SJSA1 (cell line): ENCODE measurements at places on chromosomes 1 and 21. TPM values are rescaled to one million over a fixed set of nuclear protein-coding genes. Genes with fewer than 3 reads are reported as not detected.

GSTM5 gene
- not detected in 2 replicates for total RNA-seq

NUP133 gene
- 39.0 and 43.8 TPM in 2 replicates for total RNA-seq

SLC19A2 gene
- total RNA-seq = 10.3 and 13.2 TPM in 2 replicates

S100A1 gene
- total RNA-seq = 0.32 TPM in 1 of 2 replicates, not detected in the other

KRTAP20-2 gene
- total RNA-seq = not detected in 2 replicates

TMCC2 gene
- 8.2 and 10.3 TPM in 2 replicates for total RNA-seq

SLC45A1 gene
- 0.44 and 2.5 TPM in 2 replicates for total RNA-seq

NKAIN1 gene
- total RNA-seq = 0.05 TPM in 1 of 2 replicates, not detected in the other

DNA sequence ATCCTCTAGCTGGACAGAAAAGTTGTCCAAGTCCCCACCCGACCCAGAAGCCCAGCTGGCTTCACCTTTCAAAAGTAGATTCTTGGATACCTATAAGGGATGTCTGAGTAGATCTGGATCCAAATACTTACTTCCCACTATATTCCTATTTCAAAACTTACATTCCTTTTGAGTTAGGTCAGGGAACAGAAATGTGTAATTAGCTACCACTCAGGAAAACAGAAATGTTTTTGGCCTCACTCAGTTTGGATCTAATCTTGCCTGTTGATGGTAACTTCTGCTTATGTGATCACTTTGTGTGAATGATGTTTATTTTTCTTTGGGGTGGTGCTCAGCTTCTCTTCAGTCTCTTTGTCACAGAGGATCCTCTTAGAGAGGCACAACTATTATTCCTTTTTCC is 814.4 kb upstream of the RGS18 start:
- H3K4me3 ChIP-seq = no peak overlapping the region
- H3K4me1 ChIP-seq = no peaks in the 10 kb centered on the region
- no peak for DNase-seq
- no peak overlapping the region for H3K27ac ChIP-seq
- no peaks in the 10 kb centered on the region for H3K36me3 ChIP-seq

DNA sequence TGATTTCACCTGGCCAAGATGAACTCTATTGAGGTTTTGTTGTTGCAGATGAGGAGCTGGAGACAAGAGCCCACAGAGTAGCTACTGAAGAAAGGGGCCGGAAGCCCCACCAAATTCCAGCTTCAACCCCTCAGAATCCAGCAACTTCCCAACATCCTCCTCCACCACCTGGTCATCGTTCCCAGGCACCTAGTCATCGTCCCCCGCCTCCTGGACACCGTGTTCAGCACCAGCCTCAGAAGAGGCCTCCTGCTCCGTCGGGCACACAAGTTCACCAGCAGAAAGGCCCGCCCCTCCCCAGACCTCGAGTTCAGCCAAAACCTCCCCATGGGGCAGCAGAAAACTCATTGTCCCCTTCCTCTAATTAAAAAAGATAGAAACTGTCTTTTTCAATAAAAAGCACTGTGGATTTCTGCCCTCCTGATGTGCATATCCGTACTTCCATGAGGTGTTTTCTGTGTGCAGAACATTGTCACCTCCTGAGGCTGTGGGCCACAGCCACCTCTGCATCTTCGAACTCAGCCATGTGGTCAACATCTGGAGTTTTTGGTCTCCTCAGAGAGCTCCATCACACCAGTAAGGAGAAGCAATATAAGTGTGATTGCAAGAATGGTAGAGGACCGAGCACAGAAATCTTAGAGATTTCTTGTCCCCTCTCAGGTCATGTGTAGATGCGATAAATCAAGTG is 14.3 kb downstream of the CD2 start:
- no peaks in the 10 kb centered on the region for H3K4me1 ChIP-seq
- H3K36me3 ChIP-seq = no peaks in the 10 kb centered on the region
- no peak overlapping the region for H3K4me3 ChIP-seq
- no peak for DNase-seq

- no peak for DNase-seq
- H3K27ac ChIP-seq = no peak overlapping the region
- H3K4me3 ChIP-seq = no peak overlapping the region
These were observed 80.8 kb downstream of the KCNJ6 start for GRCh38 chr21:37835481-37835880.

GRCh38 chr1:175758601-175759000 is 15.2 kb upstream of the TNR start:
- no peaks in the 10 kb centered on the region for H3K36me3 ChIP-seq
- no peak overlapping the region for H3K4me3 ChIP-seq
- no peaks in the 10 kb centered on the region for H3K4me1 ChIP-seq
- H3K27ac ChIP-seq = no peak overlapping the region
- 0 out of 2 replicates have a peak, but pooled peaks cover 9% of the 10 kb centered on the region for H3K27me3 ChIP-seq

- DNase-seq = no peak
- H3K27ac ChIP-seq = no peak overlapping the region
- H3K4me1 ChIP-seq = no peaks in the 10 kb centered on the region
- H3K36me3 ChIP-seq = peaks cover 39% of the 10 kb centered on the region
- H3K4me3 ChIP-seq = no peak overlapping the region
These were observed 18.7 kb downstream of the MTF1 start for GRCh38 chr1:37840711-37841110.

DNA sequence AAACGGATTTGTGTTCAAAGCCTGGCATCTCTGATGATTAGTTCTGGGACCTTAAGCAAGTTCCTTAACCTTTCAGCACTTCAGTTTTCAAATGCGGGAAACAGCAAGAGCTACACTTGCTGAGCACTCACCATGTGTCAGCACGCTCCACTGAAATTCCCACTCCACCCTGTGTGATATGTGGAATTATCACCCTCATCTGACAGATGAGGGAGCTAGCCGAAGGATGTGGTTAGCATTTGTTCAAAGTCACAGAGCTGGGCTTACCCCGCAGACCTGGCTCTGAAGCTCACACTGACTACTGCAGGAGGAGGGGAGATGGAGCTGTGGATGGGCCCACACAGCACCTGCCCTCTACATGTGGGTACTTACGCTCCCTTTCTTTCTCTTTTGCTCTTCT is 29.1 kb downstream of the IL12RB2 start:
- DNase-seq = no peak
- no peaks in the 10 kb centered on the region for H3K36me3 ChIP-seq
- H3K4me3 ChIP-seq = no peak overlapping the region
- no peaks in the 10 kb centered on the region; the same call in 1 of the 2 replicates for H3K27me3 ChIP-seq
- H3K4me1 ChIP-seq = no peaks in the 10 kb centered on the region
- no peak overlapping the region for H3K27ac ChIP-seq

- H3K27me3 ChIP-seq = no peaks in the 10 kb centered on the region
- no peak overlapping the region for H3K27ac ChIP-seq
- no peak overlapping the region for H3K4me3 ChIP-seq
- no peak for DNase-seq
- peaks cover 6% of the 10 kb centered on the region for H3K4me1 ChIP-seq
- no peaks in the 10 kb centered on the region for H3K36me3 ChIP-seq
These were observed 2.0 kb downstream of the ALDH4A1 start for GRCh38 chr1:18900303-18900841.

GRCh38 chr1:155981266-155982088 is 3.1 kb upstream of the ARHGEF2 start:
- H3K4me1 ChIP-seq = peaks cover 66% of the 10 kb centered on the region
- no peaks in the 10 kb centered on the region for H3K27me3 ChIP-seq
- DNase-seq = no peak
- 0 out of 2 replicates have a peak overlapping the region, but pooled peaks have one; percentile 71 for H3K27ac ChIP-seq
- H3K4me3 ChIP-seq = no peak overlapping the region

GRCh38 chr1:157195521-157196244 is 57.5 kb upstream of the ETV3 start:
- H3K27ac ChIP-seq = no peak overlapping the region
- H3K4me3 ChIP-seq = no peak overlapping the region
- DNase-seq = peak; percentile 38
- H3K27me3 ChIP-seq = peaks cover 8% of the 10 kb centered on the region
- no peaks in the 10 kb centered on the region for H3K36me3 ChIP-seq
- no peaks in the 10 kb centered on the region; the same call in 1 of the 2 replicates for H3K4me1 ChIP-seq

DNA sequence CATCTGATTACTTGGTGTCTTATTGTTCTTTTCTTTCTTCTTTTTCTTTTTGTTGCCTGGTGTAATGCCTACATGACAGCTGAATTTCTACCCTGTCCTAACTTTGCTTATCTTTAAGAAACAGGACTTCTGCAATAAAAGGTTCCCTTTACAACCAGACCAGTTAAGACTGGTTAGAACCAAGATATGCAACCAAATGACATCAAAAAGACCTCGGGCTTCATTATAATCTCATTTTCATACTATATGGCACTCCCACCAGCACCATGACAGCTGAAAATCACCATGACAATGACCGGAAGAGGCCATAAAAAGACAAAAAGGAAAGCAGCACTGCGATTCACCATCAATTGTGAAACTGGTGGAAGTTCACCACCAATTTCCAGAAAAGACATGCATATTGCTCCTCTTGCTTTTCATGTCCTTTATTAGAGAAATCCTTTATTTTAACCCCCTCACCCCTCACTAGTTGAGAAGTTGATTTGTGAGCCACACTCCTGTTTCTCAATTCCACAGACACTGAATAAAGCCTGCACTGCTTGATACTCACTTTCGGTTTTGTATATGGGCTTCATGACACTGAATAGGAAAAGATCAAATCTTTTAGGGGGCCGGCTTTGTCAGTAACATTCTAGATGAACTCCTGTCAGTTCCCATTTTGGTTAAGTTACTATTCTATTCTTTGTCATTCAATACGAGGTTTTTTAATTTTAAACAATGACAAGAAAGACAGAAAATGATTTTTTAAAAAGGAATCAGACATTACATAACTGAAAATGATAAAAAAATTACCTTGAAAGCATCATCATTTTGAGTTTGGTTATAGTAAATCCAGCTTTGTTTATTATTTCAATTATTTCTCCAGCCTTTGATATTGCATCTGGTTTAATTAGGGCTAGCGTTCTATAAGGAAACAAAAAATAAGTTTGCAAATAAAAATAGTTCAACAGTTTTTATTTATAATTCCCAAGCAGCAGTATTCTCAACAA is 58.1 kb downstream of the NME7 start:
- no peaks in the 10 kb centered on the region for H3K36me3 ChIP-seq
- H3K27ac ChIP-seq = no peak overlapping the region
- H3K27me3 ChIP-seq = no peaks in the 10 kb centered on the region
- H3K4me3 ChIP-seq = no peak overlapping the region
- peaks cover 9% of the 10 kb centered on the region for H3K4me1 ChIP-seq

- H3K36me3 ChIP-seq = peaks cover 21% of the 10 kb centered on the region
- H3K27me3 ChIP-seq = no peaks in the 10 kb centered on the region
- H3K4me1 ChIP-seq = peaks cover 32% of the 10 kb centered on the region
- no peak for DNase-seq
- H3K4me3 ChIP-seq = peak overlapping the region; percentile 62
- peak overlapping the region; percentile 28 for H3K27ac ChIP-seq
These were observed 431 bp downstream of the CLCN6 start for GRCh38 chr1:11806307-11806936.

- no peak overlapping the region for H3K27ac ChIP-seq
- no peaks in the 10 kb centered on the region for H3K27me3 ChIP-seq
- H3K4me1 ChIP-seq = no peaks in the 10 kb centered on the region
- DNase-seq = no peak
These were observed 369.7 kb downstream of the DPYD start for GRCh38 chr1:97551113-97551512.

GRCh38 chr1:17805869-17806684 is 50.9 kb downstream of the ACTL8 start:
- no peak overlapping the region for H3K4me3 ChIP-seq
- no peak for DNase-seq
- H3K36me3 ChIP-seq = no peaks in the 10 kb centered on the region

GRCh38 chr1:82388679-82389078 is 587.9 kb downstream of the ADGRL2 start:
- no peaks in the 10 kb centered on the region for H3K27me3 ChIP-seq
- no peak for DNase-seq
- no peaks in the 10 kb centered on the region for H3K36me3 ChIP-seq
- peaks cover 5% of the 10 kb centered on the region; the same call in 1 of the 2 replicates for H3K4me1 ChIP-seq

DNA sequence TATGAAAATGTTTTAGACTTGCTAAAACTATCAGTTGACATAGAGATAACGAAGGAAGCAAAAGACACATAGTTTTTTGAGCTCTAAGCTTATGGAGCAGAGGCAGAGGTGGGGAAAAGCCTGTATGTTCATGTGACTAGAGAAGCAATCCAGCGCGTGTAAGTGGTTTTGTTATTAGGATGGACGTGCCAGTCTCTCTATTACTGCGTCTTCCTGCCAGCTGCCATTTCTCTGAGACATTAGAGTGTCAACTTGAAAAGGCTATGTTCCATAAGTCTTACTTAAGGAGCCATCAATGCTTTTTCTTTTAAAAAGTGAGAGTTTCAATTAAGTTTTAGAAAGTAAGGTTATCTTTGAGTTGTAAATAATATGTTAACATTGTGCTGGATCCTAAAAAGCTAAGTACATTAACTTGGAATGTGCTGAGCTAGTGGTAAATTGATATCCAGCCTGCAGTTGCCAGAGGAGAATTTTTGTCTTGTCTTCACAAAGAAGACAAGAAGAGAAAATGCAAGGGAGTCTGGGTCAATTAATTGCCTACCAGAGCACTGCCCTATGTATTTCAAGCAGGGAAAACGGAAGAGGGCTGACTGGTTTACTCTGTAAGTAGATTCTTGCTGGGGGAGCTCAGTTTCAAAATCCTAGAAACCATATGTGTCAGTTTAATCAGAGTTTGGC is 161.8 kb upstream of the B3GALT2 start:
- DNase-seq = no peak
- no peak overlapping the region for H3K27ac ChIP-seq
- H3K4me1 ChIP-seq = no peaks in the 10 kb centered on the region
- H3K4me3 ChIP-seq = no peak overlapping the region

DNA sequence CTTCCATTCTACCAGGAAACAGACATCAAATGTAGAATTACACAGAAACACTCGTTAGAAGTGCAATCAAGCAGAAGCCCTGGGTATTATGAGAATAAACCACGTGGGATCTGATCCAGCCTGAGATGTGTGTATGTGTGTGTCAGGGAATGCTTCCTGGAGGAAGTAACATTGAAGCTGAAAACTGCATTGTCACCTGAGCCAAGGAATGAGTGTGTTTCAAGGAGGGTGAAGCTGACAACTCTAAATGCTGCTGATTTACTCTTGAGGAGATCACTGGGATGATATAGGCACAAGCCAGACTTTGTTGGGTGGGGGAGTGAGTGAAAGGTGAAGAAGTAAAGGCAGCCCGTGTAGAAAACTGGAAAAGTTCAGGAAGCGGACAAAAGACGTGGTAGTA is 27.6 kb downstream of the FAAH start:
- H3K4me1 ChIP-seq = no peaks in the 10 kb centered on the region
- H3K27ac ChIP-seq = no peak overlapping the region
- no peaks in the 10 kb centered on the region for H3K36me3 ChIP-seq
- no peak overlapping the region for H3K4me3 ChIP-seq
